ENCODE measurements at places on chromosomes 5 and 9.

- no peak for DNase-seq
Measured at GRCh38 chr5:87649455-87649854, 236.7 kb upstream of the CCNH start.

DNA sequence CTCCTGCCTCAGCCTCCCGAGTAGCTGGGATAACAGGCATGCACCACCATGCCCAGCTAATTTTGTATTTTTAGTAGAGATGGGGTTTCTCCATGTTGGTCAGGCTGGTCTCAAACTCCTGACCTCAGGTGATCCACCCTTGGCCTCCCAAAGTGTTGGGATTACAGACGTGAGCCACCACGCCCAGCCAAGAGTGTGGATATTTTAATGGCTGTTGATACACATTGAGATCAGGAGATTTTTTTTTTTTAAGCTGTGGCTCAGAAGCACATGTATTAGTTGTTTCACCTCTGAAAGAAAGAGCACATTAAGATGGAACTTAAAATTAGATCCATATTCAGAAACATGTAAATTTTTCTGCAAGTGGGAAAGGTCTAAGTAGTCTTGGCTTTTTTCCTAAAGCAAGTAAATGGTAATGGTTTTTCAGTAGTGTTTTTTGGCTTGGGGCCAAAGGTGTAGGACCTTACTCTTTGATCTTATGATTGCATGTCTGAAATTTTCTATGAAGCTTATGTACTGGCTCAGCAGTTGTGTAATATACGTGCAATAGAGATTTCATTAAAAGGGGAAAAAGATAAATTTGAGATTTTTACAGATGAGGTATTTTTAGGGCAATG is 9.9 kb downstream of the RBM27 start:
- no peak for DNase-seq

- DNase-seq = no peak
Measured at GRCh38 chr5:86864051-86864450, 246.3 kb downstream of the COX7C start.

GRCh38 chr9:133360400-133361393 is 4.3 kb downstream of the SURF2 start:
- no peak for DNase-seq

GRCh38 chr5:126801992-126802294 is 25.0 kb downstream of the LMNB1 start:
- no peak for DNase-seq

- no peak for DNase-seq
Measured at GRCh38 chr9:137286975-137287383, 9.5 kb downstream of the TOR4A start.

DNA sequence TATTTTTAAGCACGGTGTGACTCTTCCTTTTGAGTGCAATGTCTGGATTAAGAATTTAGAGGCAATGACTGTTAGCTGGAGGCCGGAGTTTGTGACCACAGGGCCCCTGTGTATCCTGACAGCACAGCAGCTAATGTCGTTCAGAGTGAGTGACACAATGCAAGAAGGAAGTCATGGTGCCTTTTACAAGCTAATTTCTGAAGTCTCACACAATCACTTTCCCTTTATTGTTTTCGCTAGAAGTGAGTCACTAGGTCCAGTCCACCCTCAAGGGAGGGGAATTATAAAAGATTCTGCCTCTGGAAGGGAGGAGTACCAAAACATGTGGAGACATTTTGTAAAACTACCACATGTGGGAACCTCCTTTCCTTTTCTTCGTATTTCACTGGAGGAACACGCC is 185.5 kb upstream of the FGF10 start:
- DNase-seq = no peak

DNA sequence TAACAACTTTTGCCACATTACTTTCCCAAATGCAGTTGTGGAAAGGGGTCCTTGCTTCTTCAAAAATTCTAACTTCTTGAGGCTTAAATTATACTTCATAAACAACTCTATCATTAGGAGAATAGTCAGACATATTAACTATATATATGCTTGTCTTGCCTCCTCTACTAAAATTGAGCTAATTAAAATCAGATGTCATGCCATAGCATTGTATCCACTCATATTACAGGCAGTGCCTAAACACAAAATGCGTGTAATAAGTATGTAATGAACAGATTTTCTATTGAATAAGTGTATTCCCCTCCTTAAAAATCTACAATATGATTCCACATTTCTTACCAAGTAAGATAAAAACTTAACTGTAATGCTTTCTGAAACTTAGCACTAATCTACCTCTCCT is 204.5 kb downstream of the PLK2 start:
- no peak for DNase-seq

GRCh38 chr5:26121338-26121737 is 917.0 kb downstream of the CDH9 start:
- no peak for DNase-seq

DNA sequence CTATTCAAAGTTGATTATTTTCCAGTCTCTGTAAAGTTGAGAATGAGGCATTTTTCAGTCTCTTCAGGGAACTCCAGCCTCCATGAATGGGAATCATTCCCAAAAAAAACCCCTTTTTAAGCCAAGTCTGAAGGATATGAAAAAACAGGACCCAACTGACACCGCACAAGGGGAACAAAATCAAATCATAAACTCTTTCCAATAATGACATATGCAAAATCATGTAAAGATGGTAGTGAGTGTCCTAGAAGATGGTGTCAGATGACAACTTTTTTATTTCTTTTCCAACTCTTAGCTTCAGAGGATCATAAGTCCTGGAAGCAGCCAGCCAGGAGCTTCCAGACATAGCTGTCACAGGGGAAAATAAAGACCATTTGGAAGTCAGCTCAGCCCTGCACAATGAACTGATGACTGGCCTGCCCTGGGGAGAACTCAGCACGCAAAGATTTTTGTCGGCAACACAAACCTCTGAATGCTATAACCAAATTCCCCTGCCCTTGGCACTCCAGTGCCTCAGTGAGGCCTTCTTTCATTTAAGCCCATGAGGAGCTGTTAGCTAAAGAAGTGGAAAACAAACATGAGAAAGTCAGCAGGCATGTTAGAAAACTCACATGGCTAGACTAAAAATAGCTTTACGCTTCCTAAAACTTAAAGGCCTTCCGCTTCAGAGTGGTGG is 85.4 kb downstream of the SLC1A3 start:
- no peak for DNase-seq

- no peak for DNase-seq
Measured at GRCh38 chr9:136645903-136646754, 16.6 kb upstream of the EGFL7 start.

All from stimulated activated CD4-positive, alpha-beta T cell treated with anti-CD3 and anti-CD28 coated beads, Interleukin-15, amount 100 ng/mL, for 24 hours (primary cell).